ENCODE measurements at places on chromosomes 12 and 14. TPM values are rescaled to one million over a fixed set of nuclear protein-coding genes. Genes with fewer than 3 reads are reported as not detected.

SLC17A8 gene
- not detected for total RNA-seq

- H3K4me3 ChIP-seq = no peak overlapping the region
- H3K27me3 ChIP-seq = no peaks in the 10 kb centered on the region
- H3K27ac ChIP-seq = no peak overlapping the region
Observed at GRCh38 chr12:85527192-85527591, 247.2 kb downstream of the ALX1 start.

GRCh38 chr12:93978553-93978952 lies 169.8 kb upstream of the PLXNC1 start:
- H3K27ac ChIP-seq = no peak overlapping the region
- H3K4me3 ChIP-seq = no peak overlapping the region
- H3K27me3 ChIP-seq = peaks cover 8% of the 10 kb centered on the region
- H3K36me3 ChIP-seq = no peaks in the 10 kb centered on the region
- peaks cover 15% of the 10 kb centered on the region for H3K4me1 ChIP-seq

KRT6C gene
- not detected for total RNA-seq

RHNO1 gene
- total RNA-seq = 91.4 TPM

DNA sequence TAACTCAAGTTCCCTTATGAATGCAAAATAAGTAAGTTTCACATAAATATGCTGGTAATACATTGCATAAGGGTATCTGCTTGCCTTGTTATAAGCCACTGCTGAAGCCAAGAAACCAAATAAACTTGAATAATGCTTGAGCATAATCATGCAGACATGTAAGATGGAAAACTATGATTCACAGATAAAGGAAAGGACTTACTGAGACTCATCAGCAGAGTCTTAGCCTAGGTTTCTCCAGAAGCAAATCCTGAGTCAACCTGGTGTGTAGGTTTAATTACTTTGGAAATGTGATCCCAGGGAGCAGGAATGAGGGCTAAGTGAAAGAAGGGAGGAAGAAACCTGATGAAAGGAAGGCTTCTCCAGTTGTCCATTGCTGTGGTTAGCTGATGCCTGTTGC lies 107.7 kb upstream of the BTG1 start:
- H3K4me1 ChIP-seq = peaks cover 13% of the 10 kb centered on the region
- no peaks in the 10 kb centered on the region for H3K36me3 ChIP-seq
- DNase-seq = no peak
- no peak overlapping the region for H3K4me3 ChIP-seq
- no peaks in the 10 kb centered on the region for H3K27me3 ChIP-seq

DNA sequence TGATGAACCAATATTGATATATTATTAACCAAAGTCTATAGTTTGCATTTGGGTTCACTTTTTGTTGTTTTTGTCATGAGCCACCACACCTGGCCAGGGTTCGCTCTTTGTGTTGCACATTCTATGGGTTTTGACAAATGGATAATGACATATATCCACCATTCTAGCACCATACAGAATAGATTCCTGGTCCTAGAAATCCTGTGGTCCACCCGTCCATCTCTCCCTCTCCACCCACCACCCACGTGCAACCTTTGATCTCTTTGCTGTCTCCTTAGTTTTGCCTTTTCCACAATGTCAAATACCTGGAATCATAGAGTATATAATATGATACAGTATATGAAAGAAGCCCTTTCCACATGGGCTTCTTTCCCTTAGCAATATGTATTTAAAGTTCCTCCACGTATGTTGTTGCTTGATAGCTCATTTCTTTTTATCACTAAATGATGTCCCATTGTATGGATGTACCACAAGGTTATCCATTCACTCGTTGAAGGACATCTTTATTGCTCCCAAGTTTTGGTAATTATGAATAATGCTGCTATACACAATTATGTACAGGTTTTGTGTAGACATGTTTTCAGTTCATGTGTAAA lies 7.4 kb downstream of the RPL6 start:
- DNase-seq = no peak
- peaks cover 16% of the 10 kb centered on the region for H3K4me1 ChIP-seq
- H3K27me3 ChIP-seq = no peaks in the 10 kb centered on the region
- H3K4me3 ChIP-seq = no peak overlapping the region

C14orf132 gene
- total RNA-seq = 4.1 TPM

- no peak overlapping the region for H3K27ac ChIP-seq
- H3K36me3 ChIP-seq = peaks cover 31% of the 10 kb centered on the region
- H3K27me3 ChIP-seq = no peaks in the 10 kb centered on the region
- H3K4me1 ChIP-seq = no peaks in the 10 kb centered on the region
- DNase-seq = no peak
Observed at GRCh38 chr12:82375201-82375600, 16.9 kb downstream of the METTL25 start.

DNA sequence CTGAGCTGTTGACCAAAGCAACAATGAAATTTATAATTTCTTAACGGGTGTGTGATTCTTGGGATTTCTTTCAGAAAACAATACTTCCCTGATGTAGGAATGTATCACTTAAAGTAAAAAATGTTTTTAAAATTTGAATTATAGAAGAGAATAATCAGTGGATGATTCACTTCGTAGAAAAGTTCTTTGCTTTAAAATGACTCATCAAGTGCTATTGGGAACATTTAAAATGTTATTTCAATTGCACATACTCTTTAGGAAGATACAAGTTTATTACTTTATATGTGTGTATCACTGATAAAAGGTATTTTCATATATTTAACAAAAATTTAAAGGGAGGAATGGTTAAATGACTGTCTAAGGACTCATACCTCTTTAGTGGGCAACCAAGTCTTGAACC lies 155.3 kb downstream of the PDE3A start:
- no peak overlapping the region for H3K27ac ChIP-seq
- H3K27me3 ChIP-seq = no peaks in the 10 kb centered on the region
- DNase-seq = no peak
- H3K36me3 ChIP-seq = no peaks in the 10 kb centered on the region
- H3K4me1 ChIP-seq = no peaks in the 10 kb centered on the region
- H3K4me3 ChIP-seq = no peak overlapping the region

DNA sequence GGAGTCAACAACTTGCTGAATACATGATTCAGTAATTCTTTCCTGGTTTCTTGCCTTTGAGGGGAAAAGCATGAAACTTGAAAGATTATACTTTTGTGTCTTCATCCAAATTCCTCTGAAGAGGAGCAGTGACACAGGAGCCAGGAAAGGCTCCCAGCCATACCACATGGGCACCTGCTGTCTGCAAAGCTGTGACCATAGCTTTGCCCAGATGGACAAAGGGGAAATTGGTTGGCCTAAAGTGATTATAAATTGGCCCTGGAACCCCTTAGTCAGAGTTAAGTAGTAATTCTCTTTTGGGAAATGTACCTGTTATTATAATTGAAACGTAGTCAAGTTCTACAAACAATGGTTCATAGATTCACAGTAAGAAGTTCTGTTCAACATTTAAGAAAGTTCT lies 44.3 kb upstream of the DCN start:
- DNase-seq = no peak
- peaks cover 1% of the 10 kb centered on the region for H3K27me3 ChIP-seq
- H3K4me3 ChIP-seq = no peak overlapping the region
- H3K4me1 ChIP-seq = no peaks in the 10 kb centered on the region

RNF31 gene
- total RNA-seq = 98.4 TPM

DNA sequence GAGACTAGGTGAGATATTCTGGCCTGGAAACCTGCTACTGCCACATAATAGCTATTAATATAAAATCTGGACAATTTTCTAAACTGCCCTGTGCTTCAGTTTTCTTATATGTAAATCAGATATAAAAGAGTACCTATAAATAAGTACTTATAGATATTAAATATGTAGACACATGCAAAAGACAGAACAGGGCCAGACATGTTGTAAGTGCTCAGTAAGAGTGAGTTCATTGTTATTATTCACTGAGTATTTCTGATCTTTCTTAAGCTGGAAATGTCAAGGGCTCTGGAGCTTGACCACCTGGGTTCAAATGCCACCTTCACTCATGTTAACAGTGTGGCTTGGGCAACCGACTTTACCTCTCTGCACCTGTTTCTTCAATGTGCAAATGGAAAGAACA lies 179.8 kb downstream of the GALC start:
- no peak overlapping the region for H3K27ac ChIP-seq
- peaks cover 9% of the 10 kb centered on the region for H3K27me3 ChIP-seq
- DNase-seq = no peak
- H3K4me1 ChIP-seq = no peaks in the 10 kb centered on the region

All from activated CD4-positive, alpha-beta T cell treated with anti-CD3 and anti-CD28 coated beads for 36 hours (primary cell).